ENCODE measurements at places on chromosomes 5 and 9.

DNA sequence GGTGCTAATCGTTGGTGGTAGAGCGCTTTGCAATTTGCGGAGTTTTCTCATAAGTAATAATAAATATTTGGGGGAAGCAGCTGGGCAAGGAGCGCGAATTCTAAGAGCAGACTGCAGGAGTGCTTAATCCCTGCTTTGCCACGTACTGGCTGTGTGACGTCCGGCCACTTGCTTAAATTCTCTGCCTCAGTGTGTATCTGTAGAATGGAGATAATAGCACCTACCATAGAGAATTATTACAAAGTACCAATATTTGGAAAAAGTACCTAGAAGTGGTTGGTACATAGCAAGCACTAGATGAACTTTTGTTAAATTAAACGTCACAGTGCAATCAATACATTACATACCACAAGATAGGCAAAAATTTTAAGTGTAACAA lies 598 bp upstream of the TMED7 start:
- no peak for DNase-seq

- DNase-seq = no peak
Observed at GRCh38 chr5:52685566-52685965, 102.2 kb upstream of the ITGA1 start.

DNA sequence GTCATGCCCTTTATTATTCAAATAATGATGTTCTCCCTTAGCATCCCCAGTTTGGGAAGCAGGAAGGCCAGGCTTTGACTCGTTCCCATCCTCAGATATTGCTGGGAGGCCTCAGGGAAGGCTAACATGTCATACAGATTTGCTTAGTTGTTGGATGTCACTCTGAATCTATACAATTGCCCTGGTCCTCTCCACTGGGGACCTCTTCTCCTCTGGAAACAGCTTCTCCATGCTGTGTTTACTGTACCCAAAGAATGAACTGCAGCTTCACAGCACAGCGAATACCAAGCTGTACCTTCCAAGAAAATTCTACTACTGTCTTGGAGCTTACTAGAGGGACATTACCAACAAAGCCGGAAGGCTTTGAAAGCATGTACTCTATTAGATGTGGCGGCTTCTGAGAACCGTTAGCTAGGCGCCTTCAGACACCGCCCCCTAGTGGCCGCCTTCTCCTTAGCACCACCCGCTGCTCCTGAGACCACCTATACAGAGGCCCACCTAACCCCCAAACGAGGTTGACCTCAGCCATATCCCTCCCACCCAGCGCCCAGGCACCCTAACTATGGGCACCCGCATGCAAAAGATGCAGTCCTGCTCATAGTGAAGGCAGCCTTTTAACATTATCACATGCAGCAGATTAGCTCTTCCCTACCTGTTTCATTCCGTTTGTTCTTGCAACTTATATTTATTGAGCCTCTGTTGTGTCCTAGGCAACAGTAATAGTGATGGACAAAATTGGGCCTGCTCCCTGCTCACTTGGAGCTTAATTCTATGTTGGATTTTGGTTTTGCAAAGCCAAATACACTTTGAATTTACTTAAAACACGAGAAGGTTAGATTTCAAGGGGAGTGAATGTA lies 34.9 kb upstream of the FOXI1 start:
- no peak for DNase-seq

- no peak for DNase-seq
Observed at GRCh38 chr9:133763272-133764183, 25.4 kb upstream of the SARDH start.

GRCh38 chr5:64854855-64855254 lies 86.1 kb downstream of the CWC27 start:
- no peak for DNase-seq

DNA sequence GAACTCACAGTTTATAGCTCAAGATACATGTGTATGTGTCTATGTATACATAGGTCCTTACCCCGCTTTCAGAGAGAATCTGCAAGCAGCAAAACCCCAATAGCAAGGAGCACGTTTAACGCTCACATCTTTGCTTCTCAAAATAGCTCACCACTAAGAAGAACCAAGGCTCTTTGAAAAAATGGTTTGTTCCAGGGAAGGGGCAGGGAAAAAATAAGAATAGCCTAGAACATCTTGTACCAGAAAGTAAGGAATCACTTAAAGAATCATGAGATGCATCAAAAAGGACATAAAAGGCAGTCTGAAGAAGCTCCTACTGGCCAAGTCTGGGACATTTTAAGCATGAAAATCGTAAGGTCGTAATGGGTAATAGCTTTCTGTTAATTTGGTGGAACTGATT lies 196.4 kb downstream of the FSTL4 start:
- no peak for DNase-seq

GRCh38 chr5:73701566-73701965 lies 75.6 kb downstream of the ARHGEF28 start:
- DNase-seq = no peak

DNA sequence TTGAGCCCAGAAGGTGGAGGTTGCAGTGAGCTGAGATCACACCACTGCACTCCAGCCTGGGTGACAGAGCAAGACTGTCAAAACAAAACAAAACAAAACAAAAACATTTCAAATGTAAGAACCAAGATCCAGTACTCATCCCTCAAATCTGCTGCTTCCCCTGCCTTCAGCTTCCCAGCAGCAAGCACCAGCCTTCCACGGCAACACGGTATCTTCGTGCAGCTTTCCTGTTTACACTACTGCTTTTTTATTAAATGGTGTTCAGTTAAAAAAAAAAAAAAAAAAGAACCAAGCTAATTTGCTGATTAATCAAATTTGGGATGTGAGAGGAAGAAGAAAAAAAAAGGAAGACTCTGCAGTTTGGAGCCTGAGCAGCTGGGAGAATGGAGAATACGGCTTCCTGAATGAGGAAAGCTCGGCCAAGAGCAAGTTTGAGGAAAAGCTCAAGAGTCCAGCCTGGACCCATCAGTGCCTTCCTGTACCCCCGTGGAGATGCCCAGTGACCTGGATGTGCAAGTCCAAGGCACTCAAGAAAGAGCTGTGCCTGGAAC lies 28.0 kb upstream of the SLC2A8 start:
- no peak for DNase-seq

DNA sequence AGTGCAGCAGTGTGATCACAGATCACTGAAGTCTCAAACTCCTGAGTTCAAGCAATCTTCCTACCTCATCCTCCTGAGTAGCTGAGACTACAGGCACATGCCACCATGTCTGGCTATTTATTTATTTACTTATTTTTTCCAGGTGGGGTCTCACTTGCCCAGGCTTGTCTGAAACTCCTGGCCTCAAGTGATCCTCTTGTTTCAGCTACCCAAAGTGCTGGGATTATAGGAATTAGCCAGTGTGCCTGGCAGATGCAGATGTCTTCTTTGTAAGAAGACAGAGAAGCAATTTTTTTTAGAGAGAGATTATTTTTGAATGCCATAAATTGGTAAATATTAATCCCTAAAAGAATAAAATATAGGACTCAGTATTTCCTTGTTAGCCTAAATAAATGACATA lies 54.3 kb downstream of the CHSY3 start:
- DNase-seq = no peak

DNA sequence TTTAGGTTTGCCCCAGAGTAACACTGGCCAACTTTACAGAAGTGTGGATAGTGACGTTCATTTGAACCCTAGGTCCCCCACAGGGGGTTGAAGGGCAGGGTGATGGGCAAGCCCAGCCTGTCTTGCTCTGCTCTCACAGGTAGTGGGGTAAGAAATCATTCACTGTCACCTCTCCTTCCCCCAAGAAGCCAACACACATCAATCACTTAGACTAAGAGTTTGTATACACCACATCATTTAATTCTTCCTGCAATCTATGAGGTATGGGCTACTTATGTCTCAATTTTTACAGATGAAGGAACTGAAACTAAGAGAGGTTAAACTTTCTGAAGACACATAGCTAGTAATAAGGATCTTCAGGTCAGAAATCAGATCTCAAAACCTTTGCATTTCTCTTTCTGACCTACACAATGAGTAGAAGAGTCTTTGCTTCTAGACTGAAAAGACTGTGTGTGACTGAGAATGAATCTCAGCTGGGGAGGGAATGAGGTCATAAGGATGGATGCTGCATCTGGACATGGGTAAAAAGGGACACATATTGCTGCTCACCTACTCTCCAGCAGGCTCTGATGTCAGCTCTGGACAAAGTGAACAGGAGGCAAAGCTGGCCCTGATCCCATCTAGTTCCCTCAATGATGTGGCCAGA lies 81.0 kb upstream of the EQTN start:
- no peak for DNase-seq

DNA sequence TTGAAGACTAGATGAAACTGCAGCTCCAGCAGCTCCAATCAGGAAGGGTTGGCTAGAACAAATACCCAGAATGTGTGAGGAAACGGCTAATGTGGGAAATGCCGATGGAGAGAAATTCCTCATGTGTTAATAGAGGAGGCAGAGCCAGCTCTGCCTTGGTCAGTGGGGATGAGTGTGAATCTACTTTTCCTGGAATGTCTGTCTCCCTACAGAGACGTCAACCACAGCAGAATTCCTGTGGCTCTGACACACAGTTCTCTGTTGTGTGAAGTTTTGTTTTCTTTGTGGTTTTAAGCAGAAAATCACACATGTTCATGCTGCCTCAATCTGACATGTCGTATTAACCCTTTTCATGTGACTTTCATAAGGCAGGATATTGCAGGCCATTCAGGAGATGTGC lies 476.6 kb upstream of the WWC1 start:
- DNase-seq = no peak

DNA sequence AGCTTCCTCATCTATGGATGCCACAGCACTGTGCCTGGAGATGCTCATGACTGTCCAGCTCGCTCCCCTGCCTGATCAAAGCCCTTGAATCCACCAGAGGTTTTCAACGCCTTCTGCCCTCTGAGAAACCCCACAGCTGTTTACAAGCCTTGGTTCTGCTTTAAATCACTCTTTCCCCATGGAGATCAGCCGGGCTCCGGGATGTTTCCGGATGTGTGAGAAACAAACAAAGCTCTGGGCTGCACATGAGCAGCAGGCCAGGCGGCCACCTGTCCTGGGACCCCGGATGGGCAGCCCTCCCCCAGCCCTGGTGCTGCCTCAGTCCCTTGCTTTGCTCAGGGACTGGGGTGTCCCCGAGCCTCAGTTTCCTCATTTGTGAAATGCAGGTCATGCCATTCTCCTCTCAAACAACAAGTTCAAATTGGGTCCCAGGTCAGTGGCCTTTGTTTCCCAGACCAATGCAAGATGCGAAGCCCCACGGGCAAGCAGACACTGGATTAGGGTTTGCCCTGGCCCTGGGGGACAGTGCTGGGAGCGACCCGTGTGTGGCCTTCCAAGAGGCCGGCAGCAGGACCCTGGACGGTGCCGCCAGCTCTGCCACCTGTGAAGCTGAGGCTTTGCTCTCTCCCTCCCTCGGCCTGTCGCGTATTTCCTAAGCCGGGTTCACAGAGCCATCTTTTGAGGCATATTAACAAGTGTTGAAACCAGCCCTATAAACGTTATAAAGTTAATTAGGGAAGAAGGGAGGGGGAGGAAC lies 42.4 kb upstream of the PHYKPL start:
- DNase-seq = no peak

GRCh38 chr9:6759185-6759977 lies 1.6 kb downstream of the KDM4C start:
- no peak for DNase-seq

GRCh38 chr9:7209016-7209715 lies 451.4 kb downstream of the KDM4C start:
- DNase-seq = no peak

GRCh38 chr9:128205296-128205944 lies 2.2 kb downstream of the DNM1 start:
- DNase-seq = no peak

DNA sequence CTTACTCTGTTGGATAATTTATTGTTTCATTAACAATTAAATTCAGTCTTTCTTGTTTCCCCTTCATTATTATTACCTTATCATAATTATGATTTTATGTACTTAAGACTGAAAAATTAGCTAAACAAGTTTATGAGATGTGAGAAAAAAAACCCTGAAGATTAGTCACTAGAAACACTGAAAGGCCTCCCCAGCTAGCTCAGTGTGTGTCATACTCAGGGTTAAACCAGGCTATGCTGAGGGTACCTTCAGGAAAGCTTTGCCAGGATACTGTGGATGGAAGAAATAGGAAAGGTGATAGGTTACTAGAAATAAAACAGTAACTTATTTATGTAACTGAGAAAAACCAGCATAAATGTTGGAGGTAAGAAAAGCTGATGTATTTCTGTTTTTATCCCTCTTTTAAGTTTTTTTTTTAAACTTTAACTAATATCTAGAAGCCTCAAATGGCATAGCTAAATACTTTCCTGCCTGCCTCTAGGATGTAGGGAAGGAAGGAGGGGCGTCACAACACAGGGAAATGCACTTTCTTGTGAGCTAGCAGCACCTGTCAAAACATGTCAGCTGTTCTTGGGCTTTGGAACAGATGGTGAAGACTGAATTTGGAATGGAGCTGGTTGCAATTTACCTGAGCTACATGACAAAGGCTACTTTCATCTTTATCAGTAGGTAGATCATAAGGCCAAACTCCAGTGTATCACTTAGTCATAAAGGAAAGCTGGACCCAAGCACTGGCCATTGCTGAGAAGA lies 24.2 kb downstream of the NMRK1 start:
- no peak for DNase-seq

GRCh38 chr5:174843263-174844250 lies 119.2 kb downstream of the MSX2 start:
- DNase-seq = no peak

GRCh38 chr5:123875561-123876275 lies 363.7 kb downstream of the CSNK1G3 start:
- DNase-seq = no peak

- no peak for DNase-seq
Observed at GRCh38 chr5:56817263-56818014, 2.1 kb downstream of the MAP3K1 start.

GRCh38 chr5:77321793-77322394 lies 111.4 kb downstream of the PDE8B start:
- no peak for DNase-seq

GRCh38 chr5:35151146-35151920 lies 79.0 kb downstream of the PRLR start:
- no peak for DNase-seq

- DNase-seq = no peak
Observed at GRCh38 chr9:85890962-85891361, 50.0 kb upstream of the NAA35 start.

DNA sequence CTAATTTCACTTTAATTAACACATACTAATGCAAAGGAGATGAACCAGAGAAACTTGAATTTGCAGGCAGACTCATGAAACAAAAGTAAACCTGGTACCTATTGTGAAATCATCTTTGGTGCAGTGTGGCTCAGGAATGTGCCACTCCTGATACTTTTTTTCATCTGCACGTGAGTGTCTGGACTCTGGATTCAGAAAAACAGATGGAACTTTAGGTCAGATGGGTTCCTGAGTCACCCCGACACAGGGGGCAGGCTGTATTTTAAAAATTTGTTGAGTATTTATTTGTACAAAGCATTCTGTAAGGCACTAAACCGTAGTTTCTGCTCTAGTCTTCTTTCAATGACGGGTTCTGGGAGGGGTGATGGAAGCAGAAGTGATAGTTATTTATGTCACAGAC lies 52.2 kb upstream of the TUT7 start:
- no peak for DNase-seq

DNA sequence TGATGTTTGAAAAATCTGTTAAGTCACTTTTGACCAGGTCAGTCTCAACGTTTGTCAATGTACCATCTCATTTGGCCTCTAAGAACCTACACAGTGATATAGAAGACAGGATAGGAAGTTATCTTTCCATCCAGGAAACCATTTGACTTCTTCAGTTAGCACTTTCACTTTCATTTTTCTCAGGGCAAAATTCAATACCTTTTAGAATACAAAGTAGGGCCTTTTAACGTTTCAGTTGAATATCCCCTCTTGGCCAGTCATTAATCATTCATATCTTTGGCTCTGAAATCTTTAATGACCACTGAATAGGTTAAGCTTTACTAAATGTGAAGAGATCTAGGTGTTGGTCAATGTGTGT lies 101.1 kb upstream of the GNAQ start:
- no peak for DNase-seq

Data from cortex of kidney (tissue), 1 donor.